ENCODE measurements at places on chromosomes 7 and 10.

- DNase-seq, result no peak
These were observed 40.6 kb upstream of the NPFFR1 start for GRCh38 chr10:70324339-70324861.

DNA sequence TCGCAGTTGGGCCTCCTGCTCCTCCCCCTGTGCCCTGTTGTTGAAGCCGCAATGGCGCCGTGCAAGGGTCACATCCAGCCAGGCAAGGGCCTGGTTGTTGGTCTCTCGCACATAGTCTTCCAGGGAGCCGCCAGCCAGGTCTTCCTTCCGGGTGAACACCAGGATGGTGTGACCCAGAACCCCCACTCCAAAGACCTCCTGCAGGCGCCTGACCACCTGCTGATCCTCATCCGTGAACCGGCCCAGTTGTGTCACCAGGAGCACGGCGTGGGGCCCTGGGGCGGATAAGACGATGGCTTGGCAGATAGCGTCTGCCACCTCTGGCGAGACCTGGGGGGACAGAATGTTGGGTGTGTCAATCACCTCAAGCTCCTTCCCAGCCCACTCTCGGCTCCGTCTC is 4.2 kb downstream of the GIMAP6 start:
- no peak for DNase-seq

DNA sequence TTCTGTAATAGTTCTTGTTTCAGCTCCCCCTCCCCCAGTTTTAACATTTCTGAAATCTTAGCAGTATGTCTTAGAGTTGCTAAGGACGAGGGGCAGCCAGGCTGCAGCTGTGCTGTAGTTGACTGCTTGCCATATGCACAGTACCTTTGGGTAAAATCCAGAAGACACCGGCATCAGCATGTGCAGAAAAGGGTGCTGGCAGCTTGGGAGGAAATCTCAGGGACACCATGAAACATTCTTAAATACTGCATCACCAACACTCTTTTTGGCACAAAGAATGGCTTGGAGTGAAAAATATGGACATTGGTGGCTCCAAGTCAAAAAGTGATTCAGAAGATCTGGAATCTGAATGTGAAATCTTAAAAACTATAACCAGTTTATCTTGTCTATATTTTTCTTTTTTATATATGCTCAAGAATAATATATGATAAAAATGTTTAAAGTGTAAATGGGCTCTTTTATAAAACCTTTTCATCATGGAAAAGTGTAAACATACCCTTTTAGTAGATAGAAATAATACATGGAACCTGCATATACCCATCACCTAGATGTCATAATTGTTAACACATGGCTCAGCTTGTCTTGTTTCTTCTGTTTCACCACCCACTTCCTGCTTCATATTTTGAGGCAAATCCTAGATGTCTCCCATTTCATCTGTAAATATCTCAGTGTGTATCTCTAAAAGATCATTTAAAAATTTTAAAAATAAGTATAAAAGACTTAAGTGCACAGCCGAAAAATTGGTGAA is 34.4 kb upstream of the ARMS2 start:
- DNase-seq, result no peak

DNA sequence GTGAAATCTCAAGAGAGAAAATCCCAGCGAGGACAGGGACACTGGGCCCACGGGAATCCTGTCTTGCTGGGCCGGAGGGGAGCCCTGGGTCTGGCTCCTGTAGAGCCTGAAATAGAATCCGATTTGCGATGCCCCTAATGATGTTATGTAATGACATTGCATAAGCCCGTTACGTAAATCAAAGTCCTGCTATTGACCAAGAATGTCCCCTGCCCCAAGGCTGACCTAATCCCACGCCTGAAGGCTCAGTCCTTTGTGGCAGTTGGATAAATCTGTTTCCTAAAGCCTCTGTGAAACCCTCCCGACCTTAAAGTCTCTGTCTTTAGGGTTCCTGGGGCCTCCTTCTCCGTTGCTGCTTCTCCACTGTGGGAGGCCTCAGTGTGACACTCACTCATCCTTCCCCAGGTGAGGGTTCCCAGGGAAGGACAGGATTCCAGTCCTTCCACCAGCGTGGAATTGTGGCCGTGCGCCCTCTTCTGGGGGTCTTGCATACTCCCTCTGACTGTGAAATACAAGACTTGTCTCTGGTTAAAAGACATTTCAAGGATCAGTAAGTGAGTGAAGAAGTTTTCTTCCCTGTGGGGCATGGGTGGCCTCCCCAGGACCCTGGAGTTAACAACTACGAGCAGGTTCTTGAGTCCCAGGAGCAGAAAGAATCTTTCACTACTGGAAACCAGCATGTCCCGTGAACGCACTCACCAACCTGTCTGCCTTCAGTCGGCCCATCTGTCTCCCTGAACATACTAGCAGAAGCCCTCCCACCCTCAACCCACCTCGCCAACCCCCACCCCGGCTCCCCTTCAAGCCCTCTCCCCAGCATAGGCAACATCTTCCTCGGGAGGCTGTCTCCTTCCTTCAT is 19.8 kb downstream of the ZNF467 start:
- DNase-seq, result no peak

GRCh38 chr7:96224685-96225084 is 97.2 kb downstream of the SLC25A13 start:
- no peak for DNase-seq

DNA sequence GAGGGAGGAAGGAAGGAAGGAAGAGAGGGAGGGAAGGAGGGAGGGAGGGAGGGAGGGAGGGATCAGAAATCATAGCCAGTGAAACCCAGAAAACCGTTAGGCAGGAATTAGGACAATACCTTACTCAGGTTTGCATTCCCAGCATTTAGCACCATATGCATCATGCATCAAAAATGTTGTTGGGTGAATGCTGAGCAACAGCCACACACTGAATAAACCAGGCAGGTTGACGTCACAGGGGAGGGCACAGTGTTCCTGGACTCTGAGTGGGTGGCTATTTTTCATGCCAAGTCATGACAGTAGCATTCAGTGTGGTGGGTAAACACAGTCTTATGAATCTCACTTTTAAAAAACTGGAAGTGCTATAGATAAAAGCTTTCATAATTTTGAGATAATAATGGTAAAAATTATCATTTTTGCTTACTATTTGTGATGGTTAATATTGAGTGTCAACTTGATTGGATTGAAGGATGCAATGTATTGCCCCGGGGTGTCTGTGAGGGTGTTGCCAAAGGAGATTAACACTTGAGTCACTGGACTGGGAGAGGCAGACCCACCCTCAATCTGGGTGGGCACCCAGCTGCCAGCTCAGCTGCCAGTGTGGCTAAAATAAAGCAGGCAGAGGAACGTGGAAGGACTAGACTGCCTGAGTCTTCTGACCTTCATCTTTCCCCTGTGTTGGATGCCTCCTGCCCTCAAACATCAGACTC is 199.1 kb upstream of the PRKCQ start:
- no peak for DNase-seq

DNA sequence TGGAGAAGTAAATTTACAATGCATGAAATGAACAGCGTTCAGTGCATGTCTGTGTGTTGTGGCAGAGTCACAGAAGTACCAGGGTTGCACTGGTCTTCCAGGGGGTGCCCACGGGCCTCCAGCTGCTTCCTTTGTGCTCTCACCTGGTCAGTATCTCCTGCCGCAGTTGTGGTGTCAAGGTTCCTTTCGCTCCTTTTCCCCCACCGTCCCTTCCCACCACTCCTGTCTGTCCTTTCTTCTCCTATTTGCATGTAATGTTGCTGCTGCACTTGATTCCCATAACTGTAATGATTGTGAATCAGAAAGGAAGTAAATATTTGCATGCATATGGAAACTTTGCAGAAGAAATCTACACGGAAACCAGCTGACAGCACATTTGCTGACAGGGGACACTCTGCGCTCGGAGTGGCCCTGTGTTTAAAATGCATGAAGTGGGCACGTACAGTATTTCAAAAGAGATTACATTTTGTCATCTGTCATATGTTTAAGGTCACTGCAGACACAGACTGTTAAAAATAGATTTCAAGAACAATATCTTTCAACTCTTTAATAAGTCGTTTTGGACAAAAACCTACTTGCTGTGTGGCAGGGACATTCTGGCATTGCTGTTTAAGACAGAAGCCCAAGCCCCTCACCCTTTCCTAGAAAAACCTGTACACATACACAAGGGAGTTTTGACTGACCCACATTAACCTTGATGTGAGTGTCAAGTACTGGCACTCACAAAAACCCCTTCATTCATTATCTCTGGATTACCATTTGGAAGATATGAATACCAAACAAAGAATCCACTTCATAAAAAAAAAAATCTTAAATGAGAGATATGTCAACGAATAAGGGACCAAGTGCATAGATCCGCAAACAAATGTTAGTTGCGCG is 336.7 kb upstream of the KLF6 start:
- no peak for DNase-seq

DNA sequence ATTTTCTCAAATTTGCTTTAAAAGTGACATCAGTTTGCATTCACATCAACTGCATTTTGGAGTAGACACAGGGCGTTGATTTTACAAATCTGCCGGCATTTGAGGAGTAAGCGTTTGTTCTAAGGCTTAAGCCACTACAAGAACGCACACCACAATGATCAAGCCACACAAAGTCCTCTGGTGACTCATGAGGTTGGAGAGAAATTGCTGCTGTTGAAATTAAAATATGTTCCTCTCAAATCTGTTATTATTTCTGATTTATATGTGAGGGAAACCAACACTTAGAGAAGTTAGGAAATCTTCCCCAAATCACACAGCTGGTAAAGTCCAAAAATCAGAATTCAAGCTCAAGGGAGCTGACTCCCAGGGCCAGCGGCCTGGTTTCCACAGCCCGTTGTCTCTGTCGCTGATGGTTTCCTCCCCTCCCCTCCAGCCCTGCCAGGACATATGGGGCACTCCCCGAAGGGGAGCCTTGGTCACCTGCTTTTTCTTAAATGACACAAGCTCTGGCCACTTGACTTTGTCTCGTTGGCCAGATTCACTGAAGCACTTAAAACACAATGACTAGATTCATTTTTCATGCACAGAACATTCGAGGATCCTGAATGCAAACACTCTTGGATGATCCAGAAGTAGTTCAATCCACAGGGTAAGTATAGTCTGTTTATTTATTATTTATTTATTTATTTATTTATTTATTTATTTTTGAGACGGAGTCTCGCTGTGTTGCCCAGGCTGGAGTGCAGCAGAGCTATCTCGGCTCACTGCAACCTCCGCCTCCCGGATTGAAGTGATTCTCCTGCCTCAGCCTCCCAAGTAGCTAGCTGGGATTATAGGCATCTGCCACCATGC is 29.2 kb upstream of the KLF6 start:
- DNase-seq, result no peak

- no peak for DNase-seq
These were observed 7.0 kb upstream of the ALDH18A1 start for GRCh38 chr10:95663496-95663895.

DNA sequence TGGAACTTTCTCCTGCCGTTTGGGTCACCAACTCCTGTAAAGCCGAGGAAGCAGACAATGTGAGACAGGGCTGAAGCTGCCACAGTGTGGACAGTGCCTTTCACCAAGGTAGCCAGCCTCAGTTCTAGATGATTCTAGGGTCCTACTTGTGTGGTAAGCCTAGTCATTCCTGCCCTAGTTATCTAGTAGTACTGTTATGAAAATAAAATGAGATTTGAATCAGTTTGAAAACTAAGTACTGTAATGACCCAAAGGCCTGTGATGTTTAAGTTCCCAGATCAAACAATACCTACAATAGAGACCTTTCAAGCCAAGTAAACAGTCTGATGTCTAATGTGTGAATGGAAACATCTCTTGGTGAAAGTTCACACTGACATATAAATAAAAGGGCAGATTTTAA is 37.1 kb downstream of the POLL start:
- no peak for DNase-seq

DNA sequence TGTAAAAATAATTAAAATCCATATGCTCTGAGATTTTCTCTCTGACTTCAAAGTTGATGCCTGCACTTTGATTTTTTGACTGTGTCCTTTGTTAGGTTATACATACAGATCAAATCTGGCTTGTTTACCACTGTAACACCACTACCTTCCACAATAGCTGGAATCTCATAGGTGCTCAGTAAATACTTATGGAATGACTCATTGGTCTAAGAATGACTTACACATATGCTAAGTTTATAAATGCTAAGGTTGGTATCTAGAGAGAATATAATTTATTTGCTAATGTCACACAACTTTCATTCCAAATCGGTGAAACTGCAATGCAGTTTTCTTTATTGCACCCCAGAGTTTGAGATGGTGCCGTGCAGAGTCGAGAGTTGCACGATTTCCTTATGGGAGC is 578.5 kb downstream of the SH2D4B start:
- DNase-seq, result no peak

DNA sequence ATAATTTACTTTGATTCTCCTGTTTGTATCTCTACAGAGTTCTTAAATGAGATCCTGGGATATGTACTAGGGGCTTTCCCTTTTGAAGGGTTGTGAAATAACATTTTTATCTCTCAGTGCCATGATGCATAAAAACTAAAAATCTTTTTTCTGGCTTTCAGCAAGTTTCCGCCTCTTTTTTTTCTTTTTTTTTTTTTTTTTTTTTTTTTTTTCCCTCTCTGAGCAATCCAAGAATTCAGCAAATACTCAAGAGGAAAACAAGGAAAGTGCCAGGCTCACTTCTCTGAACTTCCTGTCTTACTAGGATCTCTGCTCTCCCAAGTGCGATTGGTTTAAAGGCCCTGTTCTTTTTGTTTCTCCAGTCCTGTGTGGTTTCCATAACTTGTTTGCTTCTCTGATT is 79.9 kb downstream of the HYCC1 start:
- no peak for DNase-seq

- DNase-seq, result no peak
These were observed 65.2 kb upstream of the TM9SF3 start for GRCh38 chr10:96651998-96652431.

DNA sequence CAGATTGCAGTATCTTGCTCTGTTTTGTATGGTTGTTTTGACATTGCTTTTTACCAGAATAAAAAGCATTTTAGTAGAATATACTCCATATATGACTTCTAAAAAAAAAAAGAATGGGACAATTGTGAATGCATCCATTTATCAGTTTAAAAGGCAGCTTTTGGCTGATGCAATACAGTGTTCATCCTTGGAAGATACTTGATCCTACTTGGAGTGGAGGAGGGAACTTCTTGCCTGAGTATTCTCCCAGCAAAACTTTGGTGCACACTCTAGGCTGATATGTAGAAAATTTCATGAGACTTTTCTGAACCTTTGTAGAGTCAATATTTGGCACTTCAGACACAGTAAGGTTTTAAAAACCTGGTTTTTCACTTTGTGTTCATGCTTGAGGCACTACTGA is 40.2 kb downstream of the WDR11 start:
- no peak for DNase-seq

DNA sequence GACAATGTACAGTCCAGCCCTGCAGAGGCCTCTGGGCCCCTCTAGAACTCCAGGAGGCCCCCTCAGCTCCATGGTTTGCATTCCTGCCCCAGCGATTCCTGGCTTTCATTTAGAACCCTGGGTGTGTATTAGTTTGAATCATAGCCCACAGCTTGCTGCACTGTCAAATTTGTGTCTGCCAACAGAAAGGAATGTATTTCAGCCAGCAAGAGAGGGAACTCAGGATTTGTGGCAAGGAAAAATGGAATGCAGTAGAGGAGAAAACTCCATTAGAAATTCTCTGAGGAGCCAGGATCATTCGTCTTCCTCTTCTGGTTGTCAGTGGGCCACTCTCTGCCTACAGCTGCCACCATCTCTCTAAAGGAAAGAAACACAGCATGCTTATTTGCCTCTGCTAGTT is 27.9 kb upstream of the WDR11 start:
- no peak for DNase-seq

Measured in hepatic stellate cell (primary cell).